ENCODE measurements at places on chromosomes 13 and 19.

- no peak for DNase-seq
Measured at GRCh38 chr13:93227878-93228642, 1.5 kb downstream of the GPC6 start.

- peak; percentile 31 for DNase-seq
Measured at GRCh38 chr19:39126312-39127187, 964 bp downstream of the PAK4 start.

DNA sequence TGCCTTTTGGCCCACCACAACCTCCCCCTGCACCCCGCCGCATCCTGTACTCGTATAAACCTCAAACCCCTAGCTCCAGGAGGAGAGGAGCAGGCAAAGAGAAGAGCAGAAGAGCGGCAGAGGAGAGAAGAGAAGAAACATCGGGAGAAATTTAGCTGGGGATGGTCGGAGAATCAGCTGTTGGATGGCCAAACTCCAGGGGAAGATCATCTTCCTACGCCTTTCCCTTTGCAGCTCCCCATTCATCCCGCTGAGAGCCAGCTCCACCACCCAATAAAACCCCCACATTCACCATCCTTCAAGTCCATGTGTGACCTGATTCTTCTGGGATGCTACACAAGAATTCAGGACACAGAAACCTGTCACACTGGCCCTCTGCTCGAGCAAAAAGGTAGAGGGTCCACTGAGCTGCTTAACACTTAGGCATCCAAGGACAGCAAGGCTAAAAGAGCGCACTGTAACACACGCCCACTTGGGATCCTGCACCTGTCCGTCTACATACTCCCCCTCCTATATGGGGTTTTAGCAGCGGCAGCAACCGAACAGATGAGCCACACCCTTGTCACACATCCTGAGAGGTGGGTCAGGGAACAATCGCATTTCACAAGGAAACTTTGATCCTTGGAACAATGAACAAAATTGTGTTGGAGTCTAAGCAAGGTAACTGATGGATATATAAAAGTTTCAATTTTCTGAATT lies 51.6 kb upstream of the MIR17HG start:
- DNase-seq: no peak

- DNase-seq: no peak
Measured at GRCh38 chr13:85663856-85664255, 135.4 kb downstream of the SLITRK6 start.

DNA sequence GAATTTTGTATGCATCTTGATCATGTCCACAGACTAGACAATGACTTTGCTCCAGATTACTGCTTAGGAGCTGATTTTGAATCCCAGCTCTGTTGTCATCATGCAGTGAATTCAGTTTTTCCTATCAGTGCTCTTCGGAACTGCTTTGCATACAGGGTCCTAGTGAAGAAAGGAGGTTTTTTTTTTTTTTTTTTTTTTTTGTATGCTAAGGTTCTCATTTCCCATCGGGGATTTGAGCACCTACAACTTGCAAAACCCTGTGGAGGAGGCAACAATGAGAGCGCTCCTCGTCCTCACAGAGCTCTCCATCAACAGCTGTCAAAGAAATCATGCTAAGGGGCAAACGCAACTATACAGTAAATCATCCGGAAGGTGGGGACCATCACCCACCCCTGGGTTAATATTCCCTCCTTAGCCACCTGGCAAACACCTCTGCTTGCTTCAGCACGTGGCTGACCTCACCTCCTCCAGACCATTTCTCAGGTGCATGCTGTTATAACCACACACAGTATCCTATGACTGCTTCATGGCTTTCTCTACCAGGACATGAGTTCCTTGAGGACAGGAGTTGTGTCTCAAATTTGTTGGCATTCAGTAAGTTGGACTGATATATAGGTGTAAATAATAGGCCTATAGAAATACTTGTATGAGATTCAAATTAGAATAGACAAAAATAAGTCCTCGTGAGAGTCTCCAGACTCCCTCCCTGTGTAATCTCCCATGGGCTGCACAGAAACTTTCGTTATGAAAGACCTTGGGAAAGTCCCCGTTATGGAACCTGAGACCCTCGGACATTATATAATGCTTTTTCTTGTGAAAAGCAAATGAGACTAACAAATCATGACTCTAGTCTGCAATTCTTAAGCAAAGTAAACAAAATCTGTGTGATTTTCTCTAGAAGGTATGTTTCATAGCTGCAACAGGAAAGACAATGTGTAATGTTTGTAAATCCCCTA lies 113.8 kb downstream of the KATNAL1 start:
- DNase-seq: peak; percentile 36

- DNase-seq: peak; percentile 43
Measured at GRCh38 chr13:48038761-48039160, 1.2 kb downstream of the NUDT15 start.

Data from GM13976 (cell line).